Left ventricle myocardium superior (tissue), 1 donor: ENCODE measurements at places on chromosomes 1 and 21. TPM values are rescaled to one million over a fixed set of nuclear protein-coding genes. Genes with fewer than 3 reads are reported as not detected.

DNA sequence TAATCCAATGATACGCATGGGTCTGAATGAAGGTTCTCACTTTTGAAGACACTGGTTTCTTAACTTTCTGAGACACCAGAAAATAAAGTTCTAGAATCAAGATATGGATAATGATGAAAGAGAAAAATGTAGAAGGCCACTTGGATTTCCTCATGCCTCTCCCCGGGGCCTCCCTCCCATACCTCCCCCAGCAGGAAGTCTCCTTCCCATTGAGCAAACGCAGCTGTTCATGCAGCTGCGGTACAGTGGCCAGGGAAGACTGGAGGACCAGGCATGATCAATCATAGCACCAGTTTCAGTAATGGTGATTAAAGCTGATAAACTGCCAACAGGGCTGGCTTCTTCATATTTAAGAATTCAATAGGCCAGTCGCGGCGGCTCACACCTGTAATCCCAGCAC is 10.9 kb upstream of the UBR4 start:
- no peak for DNase-seq

SPRR4 gene
- not detected for total RNA-seq

HSD3B1 gene
- not detected for total RNA-seq

ZNF593OS gene
- total RNA-seq = not detected

EPHA8 gene
- total RNA-seq = not detected

CELA2A gene
- total RNA-seq = not detected

DNA sequence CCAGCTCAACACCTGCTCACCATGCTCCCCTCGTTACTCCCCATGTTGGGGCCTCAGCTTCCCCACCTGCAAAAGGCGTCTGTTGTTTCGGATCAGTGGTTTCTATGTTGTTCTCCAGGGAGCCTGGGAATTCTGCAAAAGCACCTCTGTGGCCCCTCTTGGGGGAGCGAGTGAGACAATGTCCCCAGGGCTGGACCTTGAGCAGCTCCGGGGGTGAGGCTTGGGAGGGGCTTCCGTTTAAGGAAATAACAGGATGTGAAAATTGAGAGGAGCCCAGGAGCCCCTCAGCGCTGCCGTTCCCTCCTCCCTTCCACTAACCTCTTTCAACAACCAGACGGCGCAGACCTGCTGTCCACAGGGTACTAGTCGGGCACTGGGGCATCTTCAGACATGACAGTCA is 98.5 kb upstream of the IFFO2 start:
- no peak for DNase-seq
